ENCODE measurements at places on chromosomes 3 and 15.

- peak; percentile 24 for DNase-seq
Measured at GRCh38 chr3:69081583-69082262, 1.6 kb upstream of the UBA3 start.

GRCh38 chr3:172635588-172635987, 75.3 kb downstream of the NCEH1 start:
- peak; percentile 52 for DNase-seq

GRCh38 chr3:62287392-62287927, 85.9 kb downstream of the FEZF2 start:
- DNase-seq = no peak

- no peak for DNase-seq
Measured at GRCh38 chr3:157793745-157794144, 290.5 kb upstream of the VEPH1 start.

GRCh38 chr3:132222868-132223538, 94.2 kb upstream of the ACP3 start:
- no peak for DNase-seq

GRCh38 chr3:126158016-126158911, 22.1 kb downstream of the ALDH1L1 start:
- no peak for DNase-seq

- DNase-seq = no peak
Measured at GRCh38 chr3:180698760-180699270, 19.5 kb upstream of the CCDC39 start.

DNA sequence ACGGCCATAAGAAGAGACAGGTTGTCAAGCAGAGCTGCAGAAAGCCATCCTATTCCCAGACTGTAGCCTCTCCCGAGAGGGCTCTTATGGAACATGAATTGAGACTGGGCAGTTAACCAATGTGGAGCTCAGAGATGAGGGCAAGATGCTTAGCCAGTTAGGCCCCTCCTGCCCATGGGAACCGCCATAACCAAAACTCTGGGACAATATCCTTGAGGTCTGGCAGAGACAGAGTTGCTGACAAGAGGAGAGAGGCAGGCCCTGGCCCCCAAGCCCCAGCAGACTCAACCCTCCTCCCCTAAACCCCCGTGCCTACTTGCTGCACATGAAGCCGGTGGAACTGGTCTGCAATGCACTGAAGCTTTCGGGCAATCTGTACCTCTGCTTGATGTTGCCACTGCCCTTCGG, 4.8 kb downstream of the BMF start:
- DNase-seq = no peak

DNA sequence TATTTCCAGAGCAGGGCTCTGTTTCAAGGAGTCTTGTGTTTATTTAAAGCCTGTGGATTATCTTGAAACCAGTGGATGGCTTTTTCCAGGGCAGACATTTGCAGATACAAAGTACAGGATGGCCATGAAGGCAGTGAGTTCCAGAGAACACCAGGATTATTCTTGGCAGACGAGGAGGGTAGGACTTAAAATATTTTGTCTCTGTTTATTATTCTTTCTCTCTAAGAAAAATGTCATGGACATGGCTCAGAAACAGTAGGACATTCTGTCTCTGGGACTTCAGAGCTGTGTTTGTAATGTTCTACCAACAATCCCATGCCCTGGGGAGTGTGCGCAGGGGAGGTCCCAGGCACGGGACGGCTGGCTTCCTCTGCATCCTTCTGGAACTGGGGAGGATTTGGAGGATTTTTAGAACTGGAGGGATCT, 125.9 kb downstream of the ATP10A start:
- no peak for DNase-seq

DNA sequence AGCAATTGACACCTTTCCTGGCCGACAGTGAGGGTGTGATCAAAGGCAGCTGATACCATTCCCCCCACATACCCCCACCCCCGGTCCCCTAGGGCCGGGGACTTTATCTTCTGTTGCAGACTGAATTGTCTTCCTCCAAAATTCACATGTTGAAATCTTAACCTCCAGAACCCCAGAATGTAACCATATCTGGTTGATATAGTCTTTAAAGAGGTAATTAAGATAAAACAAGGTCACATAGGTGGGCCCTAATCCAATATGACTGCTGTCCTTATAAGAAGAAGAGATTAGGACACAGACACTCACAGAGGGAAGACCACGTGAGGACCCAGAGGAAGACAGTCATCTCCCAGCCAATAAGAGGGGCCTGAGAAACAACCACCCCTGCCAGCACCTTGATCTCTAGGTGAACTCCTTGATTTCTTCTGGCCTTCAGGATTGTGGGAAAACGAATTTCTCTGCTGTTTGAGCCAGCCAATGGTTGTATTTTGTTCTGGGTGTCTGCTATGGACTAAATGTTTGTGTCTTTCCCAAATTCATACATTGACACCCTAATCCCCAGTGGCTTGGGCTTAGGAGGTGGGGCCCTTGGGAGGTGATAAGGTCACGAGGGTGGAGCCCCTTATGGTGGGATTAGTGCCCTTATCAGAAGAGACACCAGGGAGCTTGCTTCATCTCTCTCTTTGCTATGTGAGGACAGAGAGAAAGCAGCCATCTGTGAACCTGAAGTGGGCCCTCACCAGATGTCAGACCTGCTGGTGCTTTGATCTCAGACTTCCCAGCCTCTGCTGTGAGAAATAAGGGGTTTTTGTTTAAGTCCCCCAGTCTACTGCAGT, 144.0 kb downstream of the CHSY1 start:
- no peak for DNase-seq

GRCh38 chr3:147389717-147390116, 16.6 kb downstream of the ZIC4 start:
- no peak for DNase-seq

- DNase-seq = peak; percentile 38
Measured at GRCh38 chr3:3196148-3196861, 16.8 kb upstream of the CRBN start.

DNA sequence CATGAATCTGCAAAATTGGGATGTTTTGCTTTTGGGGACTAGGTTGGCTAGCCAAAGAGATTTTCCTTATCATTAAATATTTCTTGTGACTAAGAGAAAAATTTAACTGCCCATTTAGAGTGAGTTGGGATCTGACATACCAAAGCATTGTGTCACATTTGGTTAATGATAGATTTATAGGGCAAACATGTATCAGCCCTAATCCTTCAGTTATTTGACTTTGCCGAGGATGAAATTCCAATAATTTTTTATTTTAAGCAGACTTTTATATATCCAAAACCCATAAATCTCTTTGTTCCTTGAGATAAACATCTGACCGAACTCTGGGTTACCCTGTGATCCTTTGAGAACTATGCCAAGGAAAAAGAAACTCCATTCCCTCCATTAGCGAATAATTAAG, 218.9 kb downstream of the CDIN1 start:
- DNase-seq = no peak

DNA sequence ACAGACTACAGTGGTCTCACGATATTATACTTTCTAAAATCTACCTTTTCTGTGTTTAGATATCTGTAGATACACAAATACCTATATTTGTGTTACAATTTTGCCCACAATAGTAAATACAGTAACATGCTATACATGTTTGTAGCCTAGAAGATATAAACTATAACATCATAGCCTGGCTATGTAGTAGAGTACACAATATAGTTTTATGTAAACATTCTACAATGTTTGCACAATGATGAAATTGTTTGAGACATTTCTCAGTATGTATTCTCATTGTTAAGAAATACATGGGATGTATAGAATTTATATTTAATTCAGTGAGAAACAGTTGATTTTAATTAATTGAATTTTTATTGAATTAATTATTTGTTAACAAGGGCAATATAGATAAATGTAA, 1367.0 kb downstream of the OTOL1 start:
- DNase-seq = no peak

DNA sequence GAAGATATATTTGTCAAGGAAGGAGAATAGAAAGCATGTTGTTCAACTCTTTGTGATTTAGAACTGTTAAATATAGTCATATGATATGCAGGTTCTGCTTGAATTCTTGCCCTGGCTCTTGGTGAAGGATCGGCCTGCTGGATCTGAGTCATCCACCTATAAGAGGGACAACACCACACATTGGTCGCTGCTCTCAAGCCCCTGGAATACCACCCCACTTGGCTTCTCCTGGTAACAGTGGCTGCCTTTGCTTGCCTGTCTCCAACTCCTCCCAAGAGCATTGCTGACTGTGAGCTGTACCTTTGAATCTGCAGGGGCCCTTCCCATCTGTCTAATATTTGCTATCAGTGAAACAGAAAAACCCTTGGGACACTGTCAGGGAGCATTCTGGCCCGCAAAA, 78.9 kb upstream of the DGKG start:
- DNase-seq = no peak

- no peak for DNase-seq
Measured at GRCh38 chr3:111729087-111729846, 129.8 kb upstream of the PHLDB2 start.

DNA sequence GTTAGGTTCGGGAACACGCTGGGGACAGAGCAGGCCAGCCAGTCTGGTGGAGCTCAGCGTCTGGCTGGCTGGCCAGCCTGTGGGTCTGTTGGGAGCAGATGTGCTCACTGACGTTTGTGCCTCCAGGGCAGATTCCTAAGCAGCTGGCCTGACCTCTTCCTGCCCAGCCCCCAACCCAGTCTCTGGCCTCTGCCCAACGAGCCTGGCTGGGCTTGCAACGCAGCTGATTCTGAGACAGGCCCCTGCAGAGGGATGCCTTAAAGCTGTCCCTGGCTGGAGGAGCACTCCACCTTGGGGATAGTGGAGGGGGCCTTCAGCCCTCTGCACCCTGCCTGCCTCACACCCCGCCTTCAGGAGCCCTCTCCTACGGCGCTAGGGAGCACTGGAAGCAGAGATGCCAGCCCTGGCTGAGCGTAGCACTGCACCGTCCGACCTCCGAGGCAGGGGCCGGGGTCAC, 46.0 kb downstream of the KLF13 start:
- no peak for DNase-seq

DNA sequence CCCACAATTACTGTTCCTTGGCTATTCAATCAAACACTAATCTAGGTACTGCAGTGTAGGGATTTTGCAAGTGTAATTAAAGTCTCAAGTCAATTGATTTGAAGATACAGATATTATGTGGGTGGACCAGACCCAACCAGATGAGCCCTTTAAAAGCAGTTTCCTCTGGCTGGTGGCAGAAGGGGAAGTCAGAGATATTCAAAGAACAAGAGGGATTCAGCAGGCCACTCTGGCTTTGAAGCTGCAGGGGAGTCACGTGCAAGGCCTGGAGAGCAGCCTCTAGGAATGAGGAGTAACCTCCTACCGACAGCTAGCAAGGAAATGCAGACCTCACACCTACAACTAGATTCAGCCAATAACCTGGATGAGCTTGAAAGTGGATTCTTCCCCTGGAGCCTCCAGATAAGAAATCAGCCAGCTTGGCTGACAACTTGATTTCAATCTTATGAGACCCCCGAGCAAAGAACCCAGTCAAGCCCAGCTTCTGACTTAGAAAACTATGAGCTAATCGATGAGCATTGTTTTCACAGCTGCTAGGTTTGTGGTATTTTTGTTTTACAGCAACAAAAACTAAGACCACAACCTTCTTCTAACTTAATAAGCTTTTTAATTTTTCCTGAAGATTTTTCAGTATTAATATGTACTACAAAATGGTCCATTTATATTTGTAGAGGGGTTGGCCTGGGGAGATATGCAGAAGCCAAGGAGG, 13.4 kb downstream of the HACD2 start:
- DNase-seq = no peak

Data from activated naive CD4-positive, alpha-beta T cell treated with anti-CD3 and anti-CD28 coated beads for 36 hours (primary cell).